ENCODE measurements at places on chromosomes 4 and X.

DNA sequence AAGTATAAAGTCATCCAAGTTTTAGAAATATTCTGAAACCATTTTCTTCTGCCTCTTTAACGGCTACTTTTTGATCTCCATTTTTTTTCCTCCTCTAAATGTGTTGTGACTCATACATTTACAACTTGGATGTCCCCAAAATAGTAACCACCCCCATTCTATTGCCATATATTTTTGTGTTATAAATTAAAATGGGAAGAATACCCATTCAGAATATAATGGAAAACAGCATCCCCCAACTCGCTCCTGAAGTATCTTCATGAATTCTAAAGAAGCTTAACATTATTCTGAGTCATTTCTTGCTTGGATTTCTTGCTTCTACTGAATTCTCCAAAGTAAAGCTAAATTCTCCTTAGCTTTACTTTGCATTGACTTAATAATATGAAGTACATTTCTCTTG lies 92.0 kb upstream of the PTPN13 start:
- DNase-seq = no peak

- DNase-seq = peak; percentile 63
These were observed 2108.9 kb upstream of the TENM3 start for GRCh38 chr4:180134091-180134866.

GRCh38 chr4:101288365-101289145 lies 58.8 kb downstream of the PPP3CA start:
- DNase-seq = no peak

DNA sequence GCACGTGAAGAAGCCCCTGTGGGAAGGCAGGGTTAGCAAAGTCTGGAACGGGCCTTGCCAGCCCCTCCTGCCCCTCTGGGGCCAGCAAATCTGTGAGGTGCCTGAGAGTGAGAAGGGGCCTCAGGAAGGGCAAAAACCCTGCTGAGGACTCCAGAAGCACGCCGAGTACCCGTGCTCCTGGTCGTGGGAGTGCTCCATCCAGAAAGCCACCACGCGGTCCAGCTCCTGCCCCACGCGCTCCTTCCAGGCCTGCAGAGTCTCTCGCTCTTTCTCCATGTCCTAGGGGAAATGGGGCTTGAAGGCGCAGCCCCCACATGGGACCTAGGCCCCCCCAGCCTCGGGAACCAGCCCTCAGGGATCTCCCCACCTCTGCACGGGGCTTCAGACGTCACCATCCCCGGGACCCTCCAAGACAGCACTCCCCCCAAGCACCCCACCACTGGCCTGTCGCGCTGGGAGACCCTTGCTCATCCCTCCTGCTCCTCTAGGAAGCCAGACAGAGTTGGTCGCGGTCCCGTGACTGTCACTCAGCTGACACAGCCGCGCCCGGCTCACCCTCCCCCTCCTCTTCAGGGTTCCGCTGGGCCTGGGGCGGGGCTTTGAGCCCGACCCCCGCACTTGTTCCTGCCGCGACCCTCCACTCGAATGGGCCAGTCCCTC lies at the start of gene RENBP:
Gene RENBP (minus strand): TSS at position 504 of the 660 bp plus-strand sequence. CDS start 33 bp downstream, at position 471.
- DNase-seq = peak; percentile 68

GRCh38 chr4:112978691-112979472 lies 70.6 kb upstream of the ANK2 start:
- no peak for DNase-seq

- no peak for DNase-seq
These were observed 6.4 kb downstream of the ELK1 start for GRCh38 chrX:47643926-47644325.

DNA sequence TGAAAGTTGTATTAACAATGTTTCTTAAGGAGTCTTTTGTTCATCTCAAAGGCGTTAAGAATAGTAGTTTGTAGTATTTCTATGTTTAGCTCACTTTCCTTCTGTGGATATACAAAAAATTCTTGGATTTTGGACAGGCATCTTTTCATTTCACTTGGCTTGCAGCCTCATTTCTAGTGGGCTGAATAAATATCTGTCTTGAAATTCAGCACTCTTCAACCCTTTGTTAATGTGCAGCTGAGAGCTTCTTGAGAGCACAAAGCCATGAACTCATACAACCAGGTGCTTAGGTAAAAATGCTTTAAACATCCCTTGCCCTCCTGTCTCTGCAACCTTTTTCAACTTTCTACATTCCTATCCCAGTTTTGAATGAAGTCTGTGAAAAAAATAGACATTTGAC lies 1003.2 kb downstream of the C4orf33 start:
- no peak for DNase-seq

GRCh38 chr4:1031956-1032795 lies 20.8 kb downstream of the FGFRL1 start:
- no peak for DNase-seq

GRCh38 chr4:112895811-112896608 lies 153.4 kb upstream of the ANK2 start:
- DNase-seq = peak; percentile 81

GRCh38 chr4:168885400-168885799 lies 124.7 kb downstream of the CBR4 start:
- DNase-seq = no peak

All from islet precursor cell (in vitro differentiated cells).